ENCODE measurements at places on chromosomes 16 and 17.

DNA sequence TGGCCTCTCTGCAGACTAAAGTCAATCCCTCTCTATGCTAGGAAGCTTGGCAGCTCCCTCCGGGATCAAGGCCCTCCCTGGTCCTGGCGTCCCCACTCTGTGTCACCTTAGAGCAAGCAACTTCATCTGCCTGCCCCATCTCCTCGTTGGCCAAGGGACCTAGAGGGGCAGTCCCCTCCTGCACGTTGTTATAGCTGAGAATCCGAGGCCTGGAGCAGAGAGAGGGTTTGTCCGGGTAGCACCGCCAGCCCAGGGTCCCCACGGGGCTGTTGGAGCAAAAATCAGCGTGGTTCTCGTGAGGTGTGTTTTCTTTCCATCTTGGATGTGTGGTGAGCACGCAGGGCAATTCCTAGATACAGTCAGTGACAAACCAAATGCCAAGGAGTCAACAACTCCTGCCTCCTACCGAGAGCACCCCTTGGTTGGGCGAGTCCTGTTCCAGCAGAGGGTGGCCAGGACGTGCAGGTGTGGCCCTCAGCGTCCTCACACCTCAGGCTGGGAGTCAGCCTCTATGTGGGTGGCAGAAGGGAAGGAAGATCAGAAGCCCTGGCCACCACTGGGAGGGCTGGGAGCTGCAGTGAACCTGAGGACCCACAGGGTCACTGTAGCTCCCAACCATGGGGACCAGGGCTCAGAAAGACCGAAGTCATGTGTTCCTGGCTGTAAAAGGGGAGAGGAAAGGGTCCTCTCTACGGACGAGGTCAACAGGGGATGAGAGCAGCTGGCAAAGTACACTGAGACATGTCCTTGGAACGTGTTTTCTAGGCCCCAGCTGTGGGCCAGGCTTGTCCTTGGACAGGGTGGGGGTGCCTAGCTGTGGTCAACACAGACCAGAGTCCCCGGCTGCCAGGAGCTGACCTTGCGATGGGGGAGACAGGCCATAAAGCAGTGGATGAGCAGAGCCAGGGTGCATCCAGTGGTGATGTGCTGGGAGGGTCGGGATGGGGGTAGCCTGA, 85.6 kb upstream of the CIBAR2 start:
- H3K27ac ChIP-seq: no peak overlapping the region
- H3K4me3 ChIP-seq: no peak overlapping the region

- no peaks in the 10 kb centered on the region for H3K36me3 ChIP-seq
- DNase-seq: peak; percentile 73
- H3K4me1 ChIP-seq: no peaks in the 10 kb centered on the region
- no peak overlapping the region for H3K4me3 ChIP-seq
Observed at GRCh38 chr16:27867122-27868110, 196.1 kb downstream of the GSG1L start.

GRCh38 chr16:14629612-14629918, 495 bp downstream of the PARN start:
- no peaks in the 10 kb centered on the region for H3K27me3 ChIP-seq
- peak overlapping the region; percentile 77 for H3K4me3 ChIP-seq
- H3K27ac ChIP-seq: no peak overlapping the region
- H3K4me1 ChIP-seq: peaks cover under 1% of the 10 kb centered on the region

GRCh38 chr16:11354407-11354732, 9.1 kb downstream of the RMI2 start:
- no peak overlapping the region for H3K4me3 ChIP-seq
- H3K27ac ChIP-seq: no peak overlapping the region
- no peaks in the 10 kb centered on the region for H3K36me3 ChIP-seq
- H3K27me3 ChIP-seq: no peaks in the 10 kb centered on the region

DNA sequence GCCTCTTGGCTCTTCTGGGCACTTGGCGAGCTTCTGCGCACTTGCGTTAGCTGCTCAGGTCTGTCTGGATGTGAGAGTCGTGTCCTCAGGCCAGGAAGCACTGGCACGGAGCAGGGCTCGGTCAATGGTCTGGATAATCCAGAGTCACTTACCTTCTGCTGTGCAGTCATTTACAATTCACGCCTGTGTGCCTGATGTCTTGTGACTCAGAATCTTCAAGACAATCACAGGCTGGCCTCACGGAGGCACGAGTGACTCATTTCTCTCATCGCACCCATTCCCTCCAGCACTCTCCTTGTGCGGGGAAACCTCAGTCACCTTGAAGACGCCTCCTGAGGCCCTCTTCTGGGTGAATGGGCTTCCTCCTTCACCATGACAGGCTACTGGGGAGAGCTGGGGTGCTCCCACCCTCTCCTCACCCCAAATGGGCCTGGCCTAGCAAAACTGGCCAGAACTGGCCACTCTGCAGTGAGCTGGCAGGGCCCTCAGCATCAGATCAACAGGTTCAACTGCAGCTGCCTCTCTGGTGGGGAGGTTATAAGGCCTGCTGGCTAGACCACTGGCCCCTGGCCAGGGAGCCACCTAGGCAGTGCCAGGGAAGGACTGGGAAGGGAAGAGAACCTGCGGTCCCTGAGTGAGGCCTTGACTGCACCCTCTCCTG, 1.9 kb upstream of the CAPN15 start:
- no peak overlapping the region for H3K27ac ChIP-seq
- no peak for DNase-seq
- 0 out of 2 replicates have a peak, but pooled peaks cover 4% of the 10 kb centered on the region for H3K4me1 ChIP-seq
- peaks cover 9% of the 10 kb centered on the region for H3K36me3 ChIP-seq
- no peaks in the 10 kb centered on the region for H3K27me3 ChIP-seq
- H3K4me3 ChIP-seq: no peak overlapping the region

DNA sequence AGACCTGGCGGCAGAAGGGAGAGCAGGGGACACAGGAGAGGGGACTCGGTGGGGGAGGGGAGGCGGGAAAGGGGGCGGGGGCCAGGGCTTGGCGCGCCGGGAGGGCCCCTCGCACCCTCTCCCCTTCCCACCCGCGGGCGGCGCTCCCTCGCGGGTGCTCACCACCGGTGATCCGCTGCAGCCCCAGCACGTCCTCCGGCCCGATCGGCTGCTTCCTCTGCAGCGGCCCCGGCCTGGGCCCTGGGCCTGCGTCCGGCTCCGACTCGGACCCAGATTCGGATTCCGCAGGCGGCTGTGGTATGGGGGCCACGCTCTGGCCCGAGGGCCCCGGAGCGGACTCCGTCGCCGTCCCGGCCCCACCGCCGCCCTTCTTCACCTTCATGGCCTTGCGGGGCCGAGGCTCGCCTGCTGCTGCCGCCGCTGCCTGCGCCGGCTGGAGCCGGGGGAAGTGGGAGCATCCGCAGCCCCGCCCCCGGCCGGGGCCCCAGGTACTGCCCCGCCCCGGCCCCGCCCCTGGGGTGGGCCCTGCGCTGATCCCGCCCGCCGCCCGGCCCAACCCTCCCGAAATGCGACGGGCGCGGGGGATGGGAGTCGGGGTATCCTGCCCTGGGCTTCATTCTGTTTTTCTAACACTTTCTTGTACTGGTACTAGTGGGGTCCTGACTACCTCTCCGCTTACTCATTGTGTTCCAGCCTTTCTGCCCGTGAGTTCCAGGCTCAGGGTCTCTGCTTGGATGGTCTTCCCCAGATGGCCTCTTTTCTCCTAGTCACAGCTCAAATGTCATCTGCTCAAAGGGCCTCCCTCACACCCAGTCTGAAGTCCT, at the start of gene UNC119:
Gene UNC119 (minus strand): TSS at position 449 of the 824 bp plus-strand sequence. CDS start 67 bp downstream, at position 382.
- peak within 1 kb of the TSS; percentile 60 for H3K4me3 ChIP-seq
- H3K4me1 ChIP-seq: peaks cover 1% of the 10 kb centered on the region
- no peak for DNase-seq

DNA sequence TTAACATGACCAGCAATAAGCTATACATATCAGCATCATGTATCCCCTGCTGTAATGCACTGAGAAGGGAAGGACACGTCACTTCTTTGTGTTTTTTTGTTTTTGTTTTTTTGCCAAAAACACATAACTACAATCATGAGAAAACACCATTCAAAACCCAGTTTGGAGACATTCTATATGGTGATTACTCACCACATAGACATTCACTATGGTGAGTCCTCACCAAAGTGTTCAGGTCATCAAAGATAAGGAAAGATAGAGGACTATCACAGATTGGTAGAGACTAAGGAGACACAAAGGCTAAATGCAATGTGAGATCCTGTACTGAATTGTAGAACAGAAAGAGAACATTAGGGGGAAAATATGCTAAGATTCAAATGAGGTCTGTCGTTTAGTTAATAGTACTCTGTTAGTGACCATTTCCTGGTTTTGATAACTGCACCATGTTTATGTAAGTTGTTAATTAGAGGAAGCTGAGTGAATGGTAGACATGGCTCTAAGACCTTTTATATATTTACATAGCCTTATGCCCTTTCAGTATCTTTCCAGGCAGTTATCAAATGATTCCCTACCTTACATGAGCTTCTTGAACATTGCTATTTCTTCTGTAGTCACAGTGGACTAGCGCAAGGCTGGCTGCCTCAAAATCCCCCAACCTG, 46.6 kb downstream of the PIK3R5 start:
- no peak for DNase-seq
- no peaks in the 10 kb centered on the region for H3K36me3 ChIP-seq
- H3K4me3 ChIP-seq: no peak overlapping the region
- no peak overlapping the region for H3K27ac ChIP-seq
- H3K27me3 ChIP-seq: no peaks in the 10 kb centered on the region

DNA sequence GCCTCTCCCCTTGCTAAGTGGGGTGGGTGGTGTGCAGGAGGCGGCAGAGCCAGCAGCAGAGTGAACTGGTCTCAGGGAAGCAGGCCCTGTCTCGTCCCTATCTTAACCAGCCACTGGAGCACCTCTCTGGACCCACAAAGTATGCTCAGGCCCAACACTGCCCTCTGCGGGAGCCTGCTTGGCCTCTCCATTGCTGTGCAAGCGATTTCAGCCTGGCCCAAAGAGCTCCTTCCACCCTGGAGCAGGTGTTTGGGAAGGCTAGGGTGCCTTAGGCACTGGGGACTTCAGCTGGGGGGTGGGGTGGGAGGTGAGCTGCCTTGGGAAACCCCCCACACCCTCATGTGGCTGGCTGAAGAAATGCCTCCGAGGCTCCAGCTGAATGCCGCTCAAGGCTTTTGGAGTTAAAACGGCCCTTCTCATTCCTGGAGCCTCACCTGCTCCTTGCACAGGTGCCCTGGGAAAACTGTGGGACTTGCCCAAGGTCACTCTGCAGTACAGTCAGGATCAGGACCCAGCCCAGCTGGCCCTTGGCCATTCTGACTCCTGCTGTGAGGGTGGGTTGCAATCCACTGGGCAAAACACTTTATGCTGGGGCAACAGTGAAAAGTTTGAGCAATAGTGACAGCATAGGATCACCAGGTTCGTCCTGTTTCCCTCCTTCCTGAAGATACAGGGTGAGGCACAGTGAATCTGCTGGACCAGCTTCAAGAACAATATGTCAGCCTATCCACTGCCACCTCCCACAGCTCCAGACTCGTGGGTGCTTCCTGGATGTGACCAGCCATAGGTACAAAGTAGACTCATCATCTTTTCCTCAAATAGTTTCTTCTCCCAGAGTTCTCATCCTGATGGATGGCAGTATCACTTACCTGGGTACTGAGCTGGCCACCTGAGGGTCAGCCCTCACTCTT, 5.9 kb upstream of the UBE2O start:
- H3K36me3 ChIP-seq: no peaks in the 10 kb centered on the region
- H3K4me1 ChIP-seq: no peaks in the 10 kb centered on the region
- H3K27me3 ChIP-seq: no peaks in the 10 kb centered on the region
- no peak overlapping the region for H3K4me3 ChIP-seq
- DNase-seq: no peak

DNA sequence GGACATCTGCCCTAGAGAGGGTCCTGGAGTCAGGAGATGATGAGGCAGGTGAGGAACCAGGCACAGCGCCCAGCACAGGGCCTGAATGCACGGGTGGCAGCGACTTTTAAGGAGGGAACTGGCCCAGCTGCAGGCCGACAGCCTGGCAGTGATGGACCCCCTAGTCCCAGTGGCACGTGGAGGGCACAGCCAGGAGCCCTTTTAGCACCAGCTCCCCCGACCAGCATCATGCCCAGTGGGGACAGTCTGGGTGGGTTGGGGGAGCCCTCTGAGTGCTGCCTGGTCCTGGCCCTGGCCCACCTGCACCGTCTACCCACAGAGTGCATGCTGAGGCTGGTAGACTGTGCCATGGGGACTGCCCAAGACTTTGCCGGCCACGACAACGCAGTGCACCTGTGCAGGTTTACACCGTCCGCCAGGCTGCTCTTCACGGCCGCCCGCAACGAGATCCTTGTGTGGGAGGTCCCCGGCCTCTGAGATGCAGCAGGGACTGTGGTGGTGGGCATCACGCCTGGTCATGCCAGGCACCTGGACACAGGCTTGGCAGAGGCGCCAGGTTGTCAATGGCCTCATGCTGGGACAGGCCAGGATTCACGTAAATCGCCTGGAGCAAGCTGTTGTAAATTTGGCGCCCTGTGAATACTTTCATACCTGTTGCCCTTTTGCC, 686 bp upstream of the RHOT2 start:
- H3K4me3 ChIP-seq: no peak overlapping the region
- peaks cover 32% of the 10 kb centered on the region for H3K36me3 ChIP-seq

Data from iPS DF 6.9 (cell line).